ENCODE measurements at places on chromosomes 4 and X.

DNA sequence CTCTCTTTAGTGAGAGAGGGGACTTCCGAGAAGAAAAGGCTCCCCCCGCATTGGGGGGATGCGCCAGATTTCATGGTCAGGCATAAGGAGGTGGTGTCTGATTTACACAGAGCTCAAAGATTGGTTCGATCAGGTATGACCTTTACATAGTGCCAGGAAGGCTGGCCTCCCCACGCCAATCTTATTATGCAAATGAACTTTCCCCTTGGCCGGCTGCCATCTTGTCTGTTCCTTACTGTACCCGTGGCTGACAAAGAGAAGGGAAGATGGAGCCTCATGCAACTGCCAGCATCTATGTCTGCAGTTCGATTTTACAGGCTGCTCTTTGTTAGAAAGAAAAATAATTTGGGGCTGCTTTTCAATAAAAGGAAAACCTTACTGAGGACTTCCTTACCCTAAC, 197.2 kb downstream of the GPM6A start:
- DNase-seq = no peak

DNA sequence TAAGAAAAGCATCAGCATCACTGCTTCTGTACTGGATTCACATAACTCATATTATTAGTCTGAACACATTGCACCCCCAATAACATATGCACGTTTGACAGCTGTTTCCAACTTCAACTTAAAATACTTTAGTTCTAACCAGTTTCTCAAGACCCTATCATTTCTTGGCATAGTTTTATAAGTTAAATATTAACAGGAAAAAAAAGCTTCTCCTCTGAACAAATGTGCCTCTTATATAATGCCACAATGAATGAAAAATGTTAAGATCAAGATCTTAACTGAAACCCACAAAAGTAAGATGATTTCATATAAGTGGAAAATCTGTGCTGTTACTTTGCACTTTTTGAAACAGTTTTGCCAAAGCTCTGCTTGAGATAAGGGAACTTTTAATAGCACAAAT, 652.8 kb upstream of the FAM241A start:
- DNase-seq = no peak

DNA sequence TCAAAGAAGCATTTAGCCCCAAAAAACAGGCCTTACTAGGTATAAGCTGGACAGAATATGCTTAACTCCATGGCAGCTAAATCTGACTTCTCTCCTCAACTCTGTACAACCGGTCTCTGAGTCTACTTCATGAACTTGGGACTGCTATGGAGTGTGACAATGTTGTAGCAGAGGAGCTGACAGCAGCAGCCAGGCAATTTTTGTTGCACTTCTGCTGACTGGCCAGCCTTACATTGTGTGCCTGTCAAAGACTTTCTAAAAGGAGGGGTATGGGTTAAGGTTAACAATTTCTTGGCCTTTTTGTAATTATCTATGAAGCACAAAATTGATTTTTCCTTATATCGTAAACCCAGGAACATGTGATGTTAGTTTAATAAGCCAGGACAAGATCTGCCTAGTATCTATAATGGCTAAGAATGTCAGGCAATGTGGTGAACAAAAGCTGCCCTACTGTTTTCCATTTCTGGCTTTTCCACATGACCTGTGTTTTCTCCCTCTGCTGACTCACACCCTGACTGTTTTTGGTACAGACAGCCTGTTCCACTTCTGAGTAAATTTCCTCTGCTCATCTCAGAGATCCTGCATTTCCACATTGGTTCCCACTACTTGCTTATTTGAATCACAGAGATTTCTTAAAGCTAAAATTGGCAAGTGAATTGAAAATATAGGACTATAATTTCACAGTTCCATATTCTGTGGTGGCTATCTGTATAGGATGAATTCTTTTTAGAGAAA, 9.3 kb downstream of the NOX1 start:
- DNase-seq = no peak

GRCh38 chr4:15213302-15213970, 211.2 kb downstream of the CPEB2 start:
- DNase-seq = no peak

GRCh38 chr4:51894059-51894645, 51.2 kb downstream of the DCUN1D4 start:
- DNase-seq = no peak

DNA sequence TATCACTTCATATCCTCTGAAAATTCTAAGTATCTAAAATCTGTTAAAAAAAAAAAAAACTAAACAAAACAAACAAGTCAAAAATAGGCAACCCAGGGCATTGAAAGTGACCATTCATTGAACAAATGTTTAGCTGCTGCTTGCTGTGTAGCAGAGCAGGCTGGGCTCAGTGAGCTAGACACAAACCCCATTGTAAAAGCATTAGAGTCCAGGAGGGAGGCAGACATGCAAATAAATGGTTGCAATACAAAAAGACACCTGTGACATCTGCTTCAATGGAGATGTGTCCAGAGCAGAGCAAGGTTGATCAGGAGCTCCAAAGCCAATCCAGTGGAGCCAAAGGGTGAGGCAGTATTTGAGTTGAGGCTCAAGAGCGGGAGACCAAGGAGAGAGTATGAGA, 267.3 kb upstream of the GATB start:
- DNase-seq = no peak

DNA sequence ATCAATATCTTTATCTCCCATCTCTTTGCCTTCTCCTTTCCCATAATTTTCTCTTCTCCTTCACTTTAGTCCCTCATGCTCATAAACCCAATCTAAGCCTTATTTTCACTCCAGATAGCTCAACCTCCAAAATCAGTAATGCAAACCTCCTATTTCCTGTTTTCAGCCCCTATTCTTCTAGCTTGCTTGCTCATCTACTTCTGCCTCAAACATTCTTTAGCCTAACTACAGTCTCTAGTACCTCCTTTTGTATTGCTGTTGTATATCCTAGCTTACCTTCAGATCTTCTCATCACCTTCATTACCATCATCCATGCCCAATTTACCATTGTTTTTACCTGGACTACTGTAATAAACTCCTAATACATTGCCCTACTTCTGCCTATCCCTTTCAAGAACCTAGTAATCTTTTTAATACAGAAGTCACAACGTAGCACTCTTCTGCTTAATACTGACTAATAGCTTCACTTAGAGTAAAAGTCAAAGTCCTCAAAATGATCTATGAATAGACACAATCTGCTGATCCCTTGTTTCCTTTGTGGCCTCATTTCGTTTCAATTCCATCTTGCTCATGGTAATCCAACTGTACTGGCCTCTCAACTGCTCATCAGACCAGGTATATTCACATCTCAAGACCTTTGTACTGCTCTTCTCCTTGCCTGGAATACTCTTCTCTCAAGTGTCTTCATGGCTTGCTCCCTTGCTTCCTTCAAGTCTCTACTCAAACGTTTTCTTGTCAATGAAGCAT, 123.4 kb downstream of the FAM13A start:
- no peak for DNase-seq

- DNase-seq = no peak
Measured at GRCh38 chrX:115687595-115687994, 126.6 kb downstream of the PLS3 start.

DNA sequence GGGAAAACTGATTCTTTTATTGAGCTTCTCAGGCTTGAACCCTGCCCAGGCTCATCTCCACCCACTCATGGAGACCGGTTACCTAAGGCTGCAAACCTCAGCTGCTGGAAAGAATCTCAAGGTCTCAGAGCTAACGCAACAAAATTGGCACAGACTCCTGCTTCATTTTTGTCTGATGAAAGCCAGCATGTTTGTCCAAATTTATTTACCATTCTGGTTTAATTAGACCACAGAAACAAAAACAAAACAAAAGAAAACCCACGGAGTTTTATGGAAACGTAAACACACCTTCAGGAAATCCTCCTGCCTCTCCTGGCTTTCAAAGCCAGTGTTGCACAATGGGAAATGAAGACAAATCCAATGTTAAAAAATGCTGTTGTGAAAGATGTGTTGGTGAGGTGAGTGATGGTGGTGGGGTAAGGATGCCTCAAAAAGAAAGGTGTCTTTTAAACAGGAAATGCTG, 56.4 kb upstream of the PDLIM3 start:
- no peak for DNase-seq

DNA sequence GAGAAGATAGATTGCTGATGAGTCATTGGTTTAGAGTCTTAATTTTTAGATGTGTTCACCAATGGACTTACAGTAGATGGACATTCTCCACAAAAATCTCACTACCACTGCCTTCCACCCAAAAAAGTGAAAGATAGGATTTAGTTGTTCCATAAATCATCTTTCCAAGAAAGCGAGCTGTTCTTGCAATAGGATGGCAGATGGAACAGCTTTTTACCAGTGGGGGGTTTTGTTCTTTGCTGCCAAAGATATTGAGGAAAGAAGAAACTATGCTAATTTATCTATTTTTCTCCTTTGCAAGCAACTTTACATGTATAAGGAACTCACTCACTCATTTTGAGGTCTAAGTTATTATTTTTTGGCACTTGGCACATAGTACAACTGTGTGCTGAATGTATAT, 109.5 kb downstream of the ADGRL3 start:
- no peak for DNase-seq

GRCh38 chr4:185179488-185179887, 24.3 kb downstream of the CFAP97 start:
- DNase-seq = no peak

DNA sequence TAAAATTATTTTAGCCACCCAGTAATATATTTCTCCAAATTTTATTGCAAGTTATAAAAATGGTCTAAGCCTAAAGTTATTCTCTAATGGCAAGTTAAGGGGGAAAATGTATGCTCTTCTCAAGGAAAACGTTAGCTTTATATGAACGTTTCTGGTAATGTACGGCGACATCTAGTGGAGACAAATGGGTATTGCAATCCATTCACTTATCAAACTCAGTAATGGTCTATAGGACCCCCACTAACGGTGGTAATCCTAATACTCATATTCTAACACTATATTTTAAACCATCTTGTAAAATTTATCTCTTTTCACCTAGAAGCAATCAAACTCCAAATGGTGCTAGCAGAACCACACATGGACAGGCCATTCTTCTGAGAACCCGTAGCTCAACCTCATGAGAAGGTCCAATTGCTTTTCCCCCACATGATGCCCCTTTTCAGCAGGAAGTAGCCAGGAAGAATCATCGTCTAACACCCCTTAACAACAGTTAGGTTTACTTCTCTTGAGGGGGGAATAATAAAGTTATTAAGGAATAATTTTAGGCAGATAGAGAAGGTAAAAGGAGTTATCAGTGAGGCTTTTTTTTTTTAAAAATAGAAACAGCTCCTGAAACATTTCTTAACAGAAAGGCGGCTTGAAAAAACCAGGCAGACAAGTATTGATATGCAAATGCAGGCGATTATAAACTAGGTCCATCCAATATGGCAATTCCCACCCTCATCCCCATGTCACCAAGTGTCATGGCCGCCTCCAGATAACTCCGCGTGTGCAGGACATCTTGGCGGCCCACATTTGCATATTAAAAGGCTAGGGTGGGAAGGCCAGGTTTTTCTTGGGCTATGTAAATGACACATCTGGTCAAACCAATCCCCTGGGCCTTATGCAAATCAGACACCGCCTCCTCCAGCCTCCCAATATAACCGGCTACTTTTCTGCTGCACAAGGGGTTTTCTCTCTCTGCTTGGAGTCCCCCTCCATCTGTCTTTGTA, 35.0 kb downstream of the NUDT11 start:
- DNase-seq = peak; percentile 28

Measured in WTC11 (cell line).